ENCODE measurements at places on chromosomes 4 and X.
A peak's percentile ranks its signal among the peaks of the same experiment; 100 is the strongest.

DNA sequence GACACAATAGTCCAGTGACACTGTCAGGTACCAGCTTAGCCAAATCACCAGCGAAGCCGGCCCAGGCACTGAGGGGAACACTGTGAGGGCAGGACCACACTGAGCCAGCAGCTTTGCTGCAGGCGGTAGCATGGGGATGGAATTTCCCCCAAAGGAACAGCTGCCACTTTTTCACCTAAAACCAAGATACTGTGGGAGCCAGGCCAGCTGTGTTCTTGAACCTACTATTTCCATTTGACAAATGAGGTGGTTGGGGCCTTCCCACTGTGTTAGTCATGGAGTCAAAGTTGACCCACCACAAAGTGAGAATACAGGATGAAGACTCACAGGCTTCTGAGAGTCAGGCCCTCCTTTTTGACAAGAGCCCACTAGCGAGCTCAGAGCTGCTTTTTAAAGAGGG is 70.7 kb upstream of the SH3RF1 start:
- no peak for DNase-seq

DNA sequence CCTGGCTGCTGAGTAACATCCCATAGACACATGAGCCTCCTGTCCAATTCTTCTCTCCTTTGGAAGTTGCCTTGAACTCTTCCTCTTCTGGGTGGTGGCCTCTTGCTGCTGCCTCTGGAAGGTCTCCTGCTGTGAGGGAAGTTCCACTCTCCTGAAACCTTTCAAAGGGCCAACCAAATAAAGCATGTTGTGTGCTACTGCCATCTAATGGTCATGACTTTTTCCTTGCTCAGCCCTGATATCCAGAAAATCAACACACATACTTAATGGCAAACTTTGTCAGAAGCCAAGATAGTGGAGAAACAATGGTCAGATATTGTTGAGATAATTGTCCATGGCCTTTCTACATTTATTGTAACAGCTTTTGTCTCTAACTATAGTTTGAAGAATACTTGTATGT is 19.1 kb upstream of the ZXDA start:
- peak; percentile 13 for DNase-seq

DNA sequence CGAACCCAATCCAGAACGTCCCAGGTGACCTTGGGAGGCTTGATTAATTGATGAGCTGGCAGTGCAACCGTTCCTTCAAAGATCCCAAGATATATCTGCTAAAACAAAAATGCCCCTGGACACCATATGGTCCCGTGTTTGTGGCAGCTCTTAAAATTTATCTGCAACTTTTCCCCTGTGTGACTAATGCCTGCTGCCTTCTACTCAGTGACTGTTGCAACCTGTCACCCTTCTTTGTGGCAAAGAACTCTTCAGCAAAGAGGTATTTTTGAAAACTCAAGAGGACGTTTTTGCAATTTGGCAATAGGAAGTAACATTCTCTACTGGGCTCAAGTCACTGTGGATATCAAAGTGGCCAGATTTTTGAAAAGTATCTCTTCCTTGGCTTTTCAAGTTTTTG is 75.8 kb upstream of the SOD3 start:
- DNase-seq = no peak

- DNase-seq = no peak
These were observed 24.1 kb downstream of the SH3KBP1 start for GRCh38 chrX:19863212-19863856.

DNA sequence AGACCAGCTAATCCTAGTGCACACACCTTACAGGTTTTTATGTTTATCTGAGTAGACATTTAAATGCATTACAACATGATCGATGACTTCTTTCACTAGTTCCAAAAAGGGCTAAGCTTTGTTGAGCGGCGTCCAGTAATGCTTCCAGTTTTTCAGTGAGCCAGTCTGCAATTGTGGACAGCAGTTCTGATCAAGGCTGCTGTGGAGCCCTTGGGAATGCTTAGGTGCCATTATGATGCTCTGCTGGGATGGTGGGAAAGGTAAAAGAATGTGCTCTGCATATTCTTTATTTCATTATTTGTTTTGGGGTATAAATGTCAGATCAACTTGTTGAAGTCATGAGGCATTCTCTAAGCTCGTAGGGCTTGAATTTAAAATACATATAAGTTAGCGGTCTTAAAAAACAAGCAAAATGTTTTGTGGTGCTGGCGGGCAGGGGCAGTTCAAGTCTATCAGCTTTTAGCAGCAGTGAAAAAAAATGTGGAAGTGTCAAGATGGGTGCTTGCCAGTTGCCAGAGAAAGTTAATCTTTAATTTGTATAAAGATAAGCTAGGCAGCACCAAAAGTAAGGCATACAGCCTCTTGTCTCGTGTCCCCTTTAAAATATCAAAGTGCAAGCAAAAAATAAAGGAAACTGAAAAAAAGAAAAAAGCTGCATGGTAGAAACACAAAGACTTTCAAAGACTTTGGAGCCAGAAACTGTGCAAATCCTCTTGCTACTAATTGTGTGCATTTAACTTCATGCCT is 5.8 kb downstream of the MID1IP1 start:
- no peak for DNase-seq

GRCh38 chr4:156838761-156839160 is 132.8 kb downstream of the PDGFC start:
- no peak for DNase-seq

DNA sequence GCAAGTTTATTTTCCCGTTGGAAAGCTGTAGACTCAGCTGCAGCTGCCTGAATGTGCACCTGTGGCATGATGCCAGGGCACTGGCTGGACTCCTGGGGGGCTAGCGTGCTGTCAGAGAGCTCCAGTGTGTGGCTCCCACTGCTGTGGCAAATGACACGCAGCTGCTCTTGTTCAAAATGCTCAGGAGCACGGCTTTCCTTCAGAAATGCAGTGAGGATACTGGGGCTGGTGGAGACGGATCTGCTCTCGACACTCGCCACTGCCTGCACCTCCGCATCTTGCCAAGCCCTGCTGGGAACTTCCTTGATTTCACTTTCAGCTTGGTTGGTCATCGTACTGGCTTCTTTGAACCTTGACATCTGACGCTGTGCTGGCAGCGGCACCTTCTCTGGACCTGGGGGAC is 58.7 kb downstream of the GPRIN3 start:
- no peak for DNase-seq

GRCh38 chr4:72966652-72967051 is 102.9 kb downstream of the COX18 start:
- DNase-seq = no peak

DNA sequence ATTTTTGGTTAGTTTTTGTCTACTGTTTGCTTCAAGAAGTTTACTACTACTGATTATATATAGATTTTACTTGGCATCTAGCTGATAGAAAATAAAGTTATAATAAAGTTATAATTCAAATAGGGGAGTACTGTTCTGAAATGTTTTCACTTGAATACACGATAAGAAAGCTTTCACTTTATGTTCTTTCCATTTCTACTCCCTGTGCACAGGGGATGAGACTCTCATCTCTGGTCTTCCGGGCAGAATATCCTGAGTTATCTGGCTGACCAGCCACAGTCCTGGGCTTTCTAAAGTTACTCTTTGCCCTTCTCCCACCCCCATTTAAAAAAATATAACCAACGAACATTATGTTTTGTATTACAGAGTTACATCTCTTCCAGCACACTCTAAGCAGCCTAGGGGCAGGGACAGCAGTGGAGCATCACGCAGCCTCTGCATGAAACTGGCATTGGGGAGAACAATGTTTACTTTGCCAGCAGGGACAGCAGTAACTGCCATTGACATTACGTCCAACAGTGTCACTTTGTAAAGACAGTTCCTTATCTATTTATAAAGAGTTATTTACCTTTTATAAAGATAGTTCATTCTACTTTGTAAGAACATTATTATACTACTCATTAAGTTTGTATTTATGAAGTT is 64.3 kb downstream of the METTL14 start:
- DNase-seq = no peak

DNA sequence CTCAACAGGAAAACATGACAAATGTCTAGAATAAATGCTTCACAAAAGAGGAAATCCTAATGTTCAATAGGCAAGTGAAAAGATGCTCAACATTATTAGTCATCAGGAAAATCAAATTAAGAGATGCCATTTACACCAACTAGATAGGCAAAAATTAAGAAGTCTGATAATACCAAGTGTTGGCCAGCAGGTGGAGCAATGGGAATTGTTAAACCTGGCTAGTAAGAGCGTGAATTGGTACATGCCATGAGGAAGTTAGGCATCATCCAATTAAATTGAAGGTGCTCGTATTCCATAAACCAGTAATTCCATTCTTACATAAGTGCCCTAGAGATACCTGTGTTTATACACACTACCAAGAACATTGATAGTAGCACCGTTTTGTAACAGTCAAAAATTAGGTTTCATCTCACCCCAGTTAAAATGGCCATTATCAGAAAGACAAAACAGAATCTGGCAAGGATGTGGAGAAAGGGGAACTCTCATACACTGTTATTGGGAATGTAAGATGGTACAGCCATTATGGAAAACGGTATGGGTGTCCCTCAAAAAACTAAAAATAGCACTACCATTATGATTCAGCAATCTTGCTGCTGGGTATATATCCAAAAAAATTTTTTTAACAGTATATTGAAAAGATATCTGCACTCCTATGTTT is 14.0 kb upstream of the ZCCHC18 start:
- peak; percentile 5 for DNase-seq
